ENCODE measurements at places on chromosomes 5 and 9. TPM values are rescaled to one million over a fixed set of nuclear protein-coding genes. Genes with fewer than 3 reads are reported as not detected.

DNA sequence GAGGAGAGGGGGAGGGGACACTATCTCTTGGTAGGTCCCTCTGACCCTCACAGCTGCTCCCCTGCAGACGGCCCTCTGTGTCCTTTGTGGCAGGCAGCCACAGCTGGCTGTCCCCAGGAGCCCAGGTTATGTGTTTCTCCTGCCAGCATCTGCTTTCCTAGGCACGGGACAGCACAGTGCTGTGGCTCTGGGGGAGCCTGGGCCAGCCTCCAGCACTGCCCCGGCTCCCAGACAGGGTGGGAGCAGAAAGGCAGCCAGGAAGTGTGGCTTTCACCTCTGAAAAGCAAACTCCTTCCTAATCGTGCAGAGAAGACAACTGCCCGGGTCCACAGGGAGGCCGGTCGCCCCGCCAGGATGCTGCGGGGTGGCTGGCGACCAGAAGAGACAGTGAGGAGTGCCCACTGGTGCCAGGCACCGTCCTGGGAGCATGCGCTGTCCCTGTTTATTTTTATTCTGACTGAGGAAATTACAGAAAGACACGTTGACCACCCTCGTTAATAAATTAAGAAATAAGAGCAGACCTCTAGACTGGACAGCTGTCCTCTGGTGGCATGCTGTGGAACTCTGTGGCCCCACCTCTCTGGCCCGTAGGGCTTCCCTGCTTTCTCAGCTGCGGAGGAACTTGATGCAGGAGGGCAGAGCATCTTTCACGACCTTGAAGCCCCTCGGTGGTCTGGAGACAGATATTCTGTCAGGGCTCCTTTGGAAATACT, 240.3 kb downstream of the FANCC start:
- DNase-seq = no peak

DNA sequence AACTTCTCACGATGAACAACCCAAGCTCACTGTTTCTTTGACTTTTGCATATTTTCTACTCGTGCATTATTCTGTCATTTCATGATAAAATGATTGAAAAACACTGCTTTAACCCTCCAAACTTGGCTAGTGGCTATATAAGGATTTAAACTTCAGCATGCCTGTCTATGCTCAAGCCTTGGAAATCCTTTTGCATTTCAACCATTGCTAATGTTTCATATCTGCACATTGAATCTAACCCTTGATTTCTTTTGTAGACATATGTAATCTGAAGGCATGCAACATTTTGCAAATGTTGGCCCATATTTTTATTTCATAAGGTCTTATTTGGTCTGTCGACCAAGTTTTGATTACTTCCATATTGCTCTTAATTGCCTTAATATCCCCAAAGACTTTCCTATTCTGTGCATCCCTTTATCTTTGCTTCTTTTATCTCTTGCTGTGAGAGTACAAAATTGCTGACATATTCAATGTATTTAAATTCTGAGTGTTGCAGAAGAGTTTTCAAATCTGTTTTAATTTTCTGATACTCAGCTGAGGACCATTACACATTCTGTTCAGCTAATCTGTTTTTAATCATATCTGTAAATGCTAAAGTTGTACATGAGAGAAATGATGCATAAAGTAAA, 403.7 kb upstream of the ZNF608 start:
- no peak for DNase-seq

DNA sequence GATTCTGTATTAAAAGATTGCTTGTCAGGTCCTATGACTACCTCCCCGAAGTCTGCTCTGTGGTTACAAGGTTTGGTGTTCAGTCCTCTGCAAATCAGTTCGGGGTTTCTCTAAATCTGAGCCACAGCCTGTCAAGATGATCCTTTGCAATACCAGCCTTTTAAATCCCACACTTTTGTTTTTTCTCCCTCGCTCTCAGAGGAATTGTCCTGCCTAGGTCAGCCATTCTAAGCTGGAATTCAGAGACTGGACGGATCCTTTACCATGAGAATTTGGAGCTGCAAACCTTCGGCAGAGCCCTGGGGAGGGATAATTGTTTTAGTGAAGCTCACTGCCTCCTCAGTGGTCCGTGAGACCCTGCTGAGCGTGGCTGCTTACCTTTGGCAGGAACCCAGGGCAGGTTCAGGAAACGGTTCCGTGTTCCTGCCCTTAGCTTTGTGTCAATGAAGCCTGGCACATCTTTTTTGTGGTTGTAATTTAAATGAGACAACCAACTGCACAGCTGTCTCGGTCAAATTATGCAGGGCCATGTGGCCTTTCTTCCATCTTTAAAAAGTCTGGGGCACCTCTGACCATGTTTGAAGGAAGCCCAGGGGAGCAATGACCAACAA, 47.2 kb downstream of the EBF1 start:
- DNase-seq = no peak

- DNase-seq = no peak
These were observed 337 bp upstream of the DMAC1 start for GRCh38 chr9:7799944-7800285.

- DNase-seq = no peak
These were observed 272.1 kb upstream of the CCNG1 start for GRCh38 chr5:163165277-163165676.

MACIR gene
- 51.8 TPM for total RNA-seq

- no peak for DNase-seq
These were observed 533.3 kb downstream of the LRRC70 start for GRCh38 chr5:63111891-63112290.

- no peak for DNase-seq
These were observed 96.3 kb downstream of the ZNF608 start for GRCh38 chr5:124650147-124650561.

- DNase-seq = no peak
These were observed 972.4 kb upstream of the ACO1 start for GRCh38 chr9:31412081-31412480.

Measured in occipital lobe (tissue), 3 donors.